ENCODE measurements at places on chromosomes 1 and 21. TPM values are rescaled to one million over a fixed set of nuclear protein-coding genes. Genes with fewer than 3 reads are reported as not detected.
A peak's percentile ranks its signal among the peaks of the same experiment; 100 is the strongest.

DNA sequence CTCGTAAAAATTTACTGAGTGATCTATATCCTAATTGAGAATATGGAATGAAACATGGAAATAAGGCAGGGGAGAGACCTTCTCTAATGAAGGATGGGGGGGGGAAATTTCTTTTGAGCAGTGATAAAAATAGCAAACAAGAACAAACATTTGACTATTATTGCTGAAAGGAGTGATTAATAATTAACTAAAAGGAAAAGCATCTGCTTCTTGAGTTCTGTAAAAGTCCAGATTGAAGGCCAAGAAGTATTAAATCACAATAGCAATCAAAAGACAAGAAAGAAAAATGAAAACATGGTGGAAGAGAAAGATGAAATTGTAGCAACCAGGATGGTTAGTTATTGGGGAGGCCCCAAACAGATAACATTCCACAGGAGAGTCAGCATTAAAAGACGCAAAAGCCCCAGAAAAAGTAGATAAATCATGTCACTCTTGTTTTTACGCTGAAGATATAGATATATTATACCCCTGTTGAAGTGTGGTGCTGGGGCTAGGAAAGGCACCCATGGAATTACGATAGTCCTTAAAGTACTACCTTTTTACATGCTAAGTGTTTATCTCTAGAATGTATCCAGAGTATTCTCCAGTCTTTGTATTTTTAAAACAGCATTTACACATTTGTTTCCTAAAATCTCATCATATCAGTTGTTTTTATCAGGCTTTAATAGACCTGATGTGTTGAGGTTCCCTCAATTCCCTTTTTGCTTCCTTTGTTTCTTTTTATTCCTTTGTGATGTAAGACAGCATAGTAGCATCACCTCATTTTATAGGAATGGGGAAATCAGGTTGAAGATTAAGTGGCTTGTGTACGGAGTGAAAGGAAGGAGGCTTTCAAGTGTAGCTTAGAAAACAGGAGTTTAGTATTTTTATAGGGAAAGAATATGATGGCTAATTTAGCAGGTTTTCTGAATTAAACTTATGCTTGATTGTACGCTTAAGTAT, 28.9 kb downstream of the DISP1 start:
- no peaks in the 10 kb centered on the region for H3K4me1 ChIP-seq
- DNase-seq = no peak
- H3K27ac ChIP-seq = peak overlapping the region; percentile 80
- H3K36me3 ChIP-seq = no peaks in the 10 kb centered on the region
- no peaks in the 10 kb centered on the region for H3K27me3 ChIP-seq

DNA sequence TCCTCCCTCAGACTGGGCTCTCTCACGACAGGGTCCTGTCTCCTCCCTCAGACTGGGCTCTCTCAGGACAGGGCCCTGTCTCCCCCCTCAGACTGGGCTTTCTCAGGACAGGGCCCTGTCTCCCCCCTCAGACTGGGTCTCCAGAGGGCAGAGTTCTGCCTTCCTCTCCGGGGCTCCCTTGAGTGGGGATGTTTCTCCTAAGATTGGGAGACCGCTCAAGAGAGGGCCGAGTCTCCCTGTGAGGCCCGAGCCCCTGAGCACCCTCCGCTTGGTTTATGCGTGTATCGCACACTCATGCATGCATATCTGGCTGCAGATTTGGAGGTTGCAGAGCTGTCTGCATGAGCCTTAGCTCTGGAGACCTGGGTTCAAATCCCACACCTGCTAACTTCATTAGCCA, 39.3 kb upstream of the CSF3R start:
- H3K27me3 ChIP-seq = no peaks in the 10 kb centered on the region
- H3K27ac ChIP-seq = no peak overlapping the region
- DNase-seq = no peak
- no peaks in the 10 kb centered on the region for H3K36me3 ChIP-seq
- no peak overlapping the region for H3K4me3 ChIP-seq
- H3K4me1 ChIP-seq = no peaks in the 10 kb centered on the region

- no peaks in the 10 kb centered on the region for H3K4me1 ChIP-seq
- no peak overlapping the region for H3K4me3 ChIP-seq
- peaks cover 32% of the 10 kb centered on the region for H3K36me3 ChIP-seq
- no peaks in the 10 kb centered on the region for H3K27me3 ChIP-seq
- no peak overlapping the region for H3K27ac ChIP-seq
- DNase-seq = no peak
Measured at GRCh38 chr21:15872236-15872635, 142.5 kb downstream of the USP25 start.

DNA sequence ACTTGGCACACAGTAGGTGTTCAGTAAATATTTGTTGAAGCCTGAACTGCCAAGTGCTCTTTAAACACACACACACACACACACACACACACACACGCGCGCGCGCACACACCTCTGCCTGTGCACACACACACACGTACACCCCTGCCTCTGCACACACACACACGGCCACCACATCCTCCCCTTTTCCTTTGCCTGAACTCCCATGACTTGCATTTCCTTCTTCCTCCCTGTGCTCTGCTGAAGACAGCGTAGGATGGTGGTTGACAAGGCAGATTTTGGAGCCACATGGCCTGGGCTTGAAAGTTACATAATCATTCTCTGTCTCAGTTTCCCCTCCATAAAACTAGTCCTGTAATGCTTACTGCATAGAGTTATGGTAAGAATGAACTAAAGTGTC, 712.3 kb downstream of the PTPRU start:
- no peak overlapping the region for H3K27ac ChIP-seq
- H3K27me3 ChIP-seq = no peaks in the 10 kb centered on the region
- no peak overlapping the region for H3K4me3 ChIP-seq
- H3K4me1 ChIP-seq = no peaks in the 10 kb centered on the region
- no peaks in the 10 kb centered on the region for H3K36me3 ChIP-seq
- DNase-seq = no peak

DNA sequence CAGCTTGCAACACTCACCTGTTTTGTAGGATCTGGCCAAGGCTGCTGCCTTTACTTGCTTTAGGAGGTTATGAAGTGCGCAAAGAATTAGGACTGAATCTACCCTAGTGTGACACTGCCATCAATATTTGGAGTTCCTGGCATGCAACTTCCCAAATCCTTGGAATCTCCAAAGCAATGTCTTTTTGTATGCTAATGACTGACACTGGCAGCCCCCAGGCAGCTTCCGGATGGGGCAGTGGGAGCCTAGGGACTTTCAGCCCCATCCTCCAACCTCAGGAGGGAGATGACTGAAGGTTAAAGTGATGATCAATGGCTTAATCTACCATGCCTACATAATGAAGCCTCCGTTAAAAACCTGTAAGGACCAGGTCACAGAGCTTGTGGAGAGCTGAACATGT, 5.5 kb downstream of the RCC2 start:
- H3K27me3 ChIP-seq = no peaks in the 10 kb centered on the region
- DNase-seq = no peak
- no peaks in the 10 kb centered on the region for H3K36me3 ChIP-seq

DNA sequence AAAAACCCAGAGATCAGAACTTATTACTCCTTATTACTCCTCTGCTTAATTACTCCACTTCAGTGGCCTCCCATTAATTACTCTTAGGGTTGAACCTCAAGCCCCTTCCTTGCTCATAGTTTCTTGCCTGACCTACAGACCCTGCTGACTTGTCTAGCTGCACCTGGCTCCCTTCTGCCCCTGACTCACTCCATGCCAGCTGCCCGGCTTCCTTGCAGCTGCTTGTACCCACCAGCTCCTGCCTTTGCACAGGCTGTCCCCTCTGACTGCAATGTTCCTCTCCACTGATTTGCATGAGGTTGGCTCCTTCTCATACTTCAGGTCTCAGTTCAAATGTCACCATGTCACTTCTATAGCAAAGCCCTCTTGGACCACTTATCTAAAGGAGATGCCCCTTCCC, 1.9 kb upstream of the PTPRU start:
- no peaks in the 10 kb centered on the region for H3K27me3 ChIP-seq
- H3K36me3 ChIP-seq = no peaks in the 10 kb centered on the region
- H3K27ac ChIP-seq = no peak overlapping the region
- H3K4me1 ChIP-seq = no peaks in the 10 kb centered on the region
- no peak overlapping the region for H3K4me3 ChIP-seq
- DNase-seq = no peak

DNA sequence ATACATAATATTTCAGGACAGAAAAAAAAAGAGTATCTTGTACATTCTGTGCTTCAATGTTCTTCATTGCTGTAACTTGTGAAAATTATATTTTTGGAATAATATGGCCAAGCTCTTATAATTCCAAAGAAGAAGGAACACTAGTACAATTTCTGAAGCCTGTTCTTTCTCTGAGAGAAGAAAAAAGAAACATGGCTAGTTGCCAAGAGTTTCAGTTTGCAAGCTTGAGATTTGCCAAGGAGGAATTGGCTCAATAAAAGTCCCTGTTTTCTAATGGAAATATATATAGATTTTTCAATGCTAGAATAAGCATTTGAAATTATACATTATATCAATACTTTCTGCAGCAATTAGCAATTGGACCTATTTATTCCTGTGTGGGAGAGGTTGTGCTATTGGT, 285.2 kb upstream of the NEGR1 start:
- DNase-seq = no peak
- no peaks in the 10 kb centered on the region for H3K27me3 ChIP-seq
- H3K27ac ChIP-seq = no peak overlapping the region

- no peak for DNase-seq
- no peaks in the 10 kb centered on the region for H3K36me3 ChIP-seq
- no peaks in the 10 kb centered on the region for H3K27me3 ChIP-seq
- no peak overlapping the region for H3K4me3 ChIP-seq
- no peaks in the 10 kb centered on the region for H3K4me1 ChIP-seq
Measured at GRCh38 chr1:172252321-172252720, 168.2 kb upstream of the C1orf105 start.

GRCh38 chr1:221470000-221470698, 271.7 kb downstream of the DUSP10 start:
- H3K4me1 ChIP-seq = no peaks in the 10 kb centered on the region
- H3K27me3 ChIP-seq = no peaks in the 10 kb centered on the region
- DNase-seq = no peak
- no peak overlapping the region for H3K27ac ChIP-seq
- no peak overlapping the region for H3K4me3 ChIP-seq
- no peaks in the 10 kb centered on the region for H3K36me3 ChIP-seq

Gene FMO2
- total RNA-seq = 9.6 TPM

Gene S100A12
- 1.8 TPM for total RNA-seq

Gene DDAH1
- total RNA-seq = 31.2 TPM
